Regular cardiac myocyte (primary cell): ENCODE measurements at places on chromosomes 7 and 10. TPM values are rescaled to one million over a fixed set of nuclear protein-coding genes. Genes with fewer than 3 reads are reported as not detected.

Gene KIAA1217
- total RNA-seq, result 1.2 and 2.3 TPM in 2 replicates

Gene PLCE1
- 1.2 and 1.4 TPM in 2 replicates for total RNA-seq

Gene C10orf67
- total RNA-seq, result 0.19 TPM in 1 of 2 replicates, not detected in the other

Gene CCDC136
- total RNA-seq, result 2.9 and 7.6 TPM in 2 replicates

Gene SH2B2
- total RNA-seq, result 1.2 and 4.8 TPM in 2 replicates

Gene SPOCK2
- 0.19 and 0.28 TPM in 2 replicates for total RNA-seq
